Gastrocnemius medialis (tissue), 4 donors: ENCODE measurements at places on chromosomes 2 and 18. TPM values are rescaled to one million over a fixed set of nuclear protein-coding genes. Genes with fewer than 3 reads are reported as not detected.
A peak's percentile ranks its signal among the peaks of the same experiment; 100 is the strongest.

SLC23A3 gene
- not detected for total RNA-seq

UCN gene
- not detected for total RNA-seq

EXOC6B gene
- total RNA-seq = 14.6 TPM

RMDN2 gene
- 2.9 TPM for total RNA-seq

ATRAID gene
- 146 TPM for total RNA-seq

TCF7L1 gene
- total RNA-seq = 1.6 TPM

DNA sequence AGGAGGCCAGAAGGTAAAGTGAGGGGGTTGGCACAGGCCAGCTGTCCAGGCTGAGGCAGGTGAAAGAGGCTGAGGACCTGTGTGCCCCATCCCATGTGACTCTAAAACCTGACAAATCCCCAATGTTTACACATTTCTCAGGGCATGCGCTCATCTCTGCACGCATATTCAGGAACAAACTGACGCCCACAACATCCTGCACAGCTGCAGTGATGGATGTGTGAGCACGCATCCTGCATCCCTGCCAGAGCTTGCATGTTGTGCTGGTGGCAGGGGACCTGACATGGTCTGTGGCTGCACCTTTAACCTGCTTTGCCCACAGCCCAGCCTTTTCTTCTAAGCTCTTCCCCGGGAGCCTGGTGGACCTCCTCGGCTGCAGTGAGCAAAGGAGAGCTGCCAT is 83.1 kb downstream of the FBXO15 start:
- no peak overlapping the region for H3K4me3 ChIP-seq
- H3K27me3 ChIP-seq = no peaks in the 10 kb centered on the region
- H3K36me3 ChIP-seq = no peaks in the 10 kb centered on the region
- no peaks in the 10 kb centered on the region for H3K4me1 ChIP-seq
- no peak overlapping the region for H3K27ac ChIP-seq
- no peak for DNase-seq

DNA sequence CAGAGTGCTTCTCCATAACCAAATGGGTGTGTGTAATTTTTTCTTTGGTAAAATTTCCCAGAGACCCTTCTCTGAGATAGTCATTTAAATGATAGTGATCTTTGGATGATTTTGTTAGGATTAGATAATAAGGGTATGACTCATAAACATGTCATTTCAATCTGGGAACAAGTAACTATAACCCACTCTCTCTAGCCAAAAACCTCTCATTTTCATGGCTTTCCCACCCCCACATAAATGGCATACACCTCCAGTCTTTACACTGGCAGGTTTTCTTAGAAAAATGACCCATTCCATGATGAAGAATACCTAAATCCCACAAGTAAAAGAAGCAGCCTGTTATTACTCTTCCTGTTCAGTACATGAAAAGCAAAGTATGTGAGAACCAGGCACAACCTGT is 572.0 kb upstream of the ZEB2 start:
- no peaks in the 10 kb centered on the region for H3K4me1 ChIP-seq
- no peaks in the 10 kb centered on the region for H3K36me3 ChIP-seq
- H3K27ac ChIP-seq = no peak overlapping the region

DNA sequence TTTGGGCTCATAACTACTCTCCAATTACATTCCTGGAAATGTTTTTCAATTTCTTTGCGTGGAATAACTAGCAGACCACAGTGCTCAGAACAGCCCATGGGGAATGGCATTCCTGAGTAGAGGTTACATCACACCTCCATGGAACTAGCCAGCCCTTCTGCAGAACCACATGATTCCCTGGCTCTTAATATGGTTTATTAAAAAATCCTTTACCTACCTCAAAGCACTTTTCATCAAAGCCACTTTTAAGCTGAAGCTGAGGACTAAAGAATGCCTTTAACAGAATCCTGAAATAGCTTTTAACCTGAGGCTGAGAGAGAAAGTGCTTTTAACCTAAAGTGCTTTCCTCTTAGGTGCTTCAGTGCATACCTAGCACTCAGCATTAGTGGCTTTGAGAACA is 376.3 kb downstream of the ARHGAP15 start:
- no peaks in the 10 kb centered on the region for H3K36me3 ChIP-seq
- no peaks in the 10 kb centered on the region for H3K27me3 ChIP-seq
- H3K4me1 ChIP-seq = no peaks in the 10 kb centered on the region
- no peak overlapping the region for H3K27ac ChIP-seq
- no peak overlapping the region for H3K4me3 ChIP-seq

DNA sequence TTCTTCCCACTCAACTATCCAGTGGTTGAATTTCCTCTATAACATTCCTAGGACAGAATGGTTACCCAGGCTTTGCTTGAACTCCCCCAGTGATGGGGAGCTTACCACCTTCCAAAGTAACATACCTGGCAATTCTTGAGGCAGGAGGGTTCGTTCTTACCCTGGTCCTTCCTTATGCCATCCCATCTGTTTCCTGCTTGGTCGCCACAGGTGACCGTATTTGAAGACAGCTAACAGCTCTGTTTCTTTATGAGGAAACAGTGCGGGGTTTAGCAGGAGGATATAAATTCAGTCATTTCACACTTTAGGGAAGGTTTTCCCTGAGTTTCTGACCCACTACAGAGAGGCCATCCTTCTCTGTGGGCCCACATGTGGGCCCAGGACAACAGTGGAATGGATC is 42.6 kb downstream of the FOSL2 start:
- no peak overlapping the region for H3K4me3 ChIP-seq
- no peaks in the 10 kb centered on the region for H3K27me3 ChIP-seq
- no peak overlapping the region for H3K27ac ChIP-seq
- no peaks in the 10 kb centered on the region for H3K36me3 ChIP-seq
- no peak for DNase-seq

- no peak for DNase-seq
- no peaks in the 10 kb centered on the region for H3K27me3 ChIP-seq
- no peak overlapping the region for H3K27ac ChIP-seq
- H3K4me3 ChIP-seq = no peak overlapping the region
- no peaks in the 10 kb centered on the region for H3K36me3 ChIP-seq
Measured at GRCh38 chr2:120419073-120419472, 73.1 kb downstream of the INHBB start.

DNA sequence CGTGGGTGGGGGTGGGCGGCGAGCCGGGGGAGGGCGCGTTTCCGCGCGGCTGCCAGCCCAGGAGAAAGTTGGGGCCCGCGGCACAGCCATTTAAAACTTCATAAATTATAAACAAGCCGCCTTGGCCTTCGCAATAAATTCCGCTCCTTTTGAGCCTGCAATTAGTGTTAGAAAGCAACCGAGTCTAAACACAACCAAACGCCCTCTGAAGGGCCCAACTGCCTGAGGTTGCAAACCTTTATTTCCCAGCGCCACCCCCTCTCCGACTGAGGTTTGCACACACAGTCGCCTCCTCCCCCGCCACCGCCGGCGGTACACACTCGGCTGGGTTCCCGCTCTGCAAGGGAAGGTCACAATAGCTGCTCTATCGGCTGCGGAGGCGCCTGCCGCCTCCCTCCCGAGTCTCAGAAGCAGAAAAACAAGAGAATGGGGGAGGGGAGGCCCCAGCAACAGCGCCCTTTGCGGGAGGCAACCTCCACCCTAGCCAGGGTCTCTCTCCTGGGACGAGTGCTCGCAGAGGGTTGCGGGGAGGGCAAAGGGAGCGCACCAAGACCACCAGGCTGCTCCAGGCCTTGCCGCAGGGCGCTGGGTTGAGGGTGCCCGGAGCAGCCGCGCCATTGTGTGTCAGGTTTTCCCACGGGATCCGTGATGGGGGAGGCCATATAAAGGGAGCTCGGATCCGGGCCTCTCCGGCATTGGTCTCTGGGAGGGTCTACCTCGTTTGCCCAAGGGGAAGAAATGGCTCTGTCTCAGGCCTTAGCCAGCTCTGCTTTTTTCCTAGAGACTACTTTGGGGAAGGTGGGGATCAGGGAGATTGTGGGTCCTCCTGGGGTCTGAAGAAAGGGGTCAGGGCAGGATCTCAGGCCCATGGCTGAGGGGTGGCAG is 13.4 kb upstream of the HOXD1 start:
- no peaks in the 10 kb centered on the region for H3K36me3 ChIP-seq
- H3K27ac ChIP-seq = no peak overlapping the region
- DNase-seq = no peak

DNA sequence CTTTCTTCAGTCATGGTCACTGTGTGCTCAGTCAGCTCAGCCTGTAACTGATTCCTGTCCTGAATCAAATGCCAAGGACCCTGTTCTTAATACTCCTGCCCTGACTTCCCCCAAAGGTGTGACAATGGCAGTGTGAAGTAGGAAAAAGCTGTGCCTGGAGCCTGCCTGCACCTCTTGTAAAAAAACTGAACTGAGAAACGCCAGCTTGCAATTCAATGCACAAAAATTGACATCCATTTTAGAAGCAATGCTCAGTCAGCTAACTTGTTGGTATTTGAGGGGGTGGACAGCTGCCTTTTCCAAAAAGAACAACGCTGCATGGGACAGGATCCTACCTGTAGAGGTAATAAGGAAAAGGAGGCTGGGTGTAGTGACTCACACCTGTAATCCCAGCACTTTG is 66.3 kb upstream of the TMEM247 start:
- no peaks in the 10 kb centered on the region for H3K27me3 ChIP-seq

DNA sequence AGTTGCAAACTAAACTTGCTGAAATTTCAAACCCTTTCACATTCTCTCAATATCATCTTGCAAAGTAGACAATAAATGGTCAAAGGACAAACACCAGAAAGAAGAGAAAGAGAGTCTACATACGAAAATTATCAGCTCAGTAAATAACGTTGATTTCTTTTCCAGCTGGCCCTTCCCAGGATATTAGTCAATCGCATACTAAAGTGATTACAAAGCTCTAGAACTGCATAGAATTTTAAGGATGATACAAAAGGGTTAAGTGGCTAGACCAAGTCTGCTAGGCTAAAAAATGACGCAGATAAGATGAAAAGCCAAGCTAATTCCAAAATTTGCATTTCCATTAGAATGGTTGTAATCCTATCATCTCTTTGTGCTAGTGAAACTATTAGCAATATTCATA is 405.7 kb downstream of the FBXO15 start:
- no peak overlapping the region for H3K4me3 ChIP-seq
- H3K27ac ChIP-seq = no peak overlapping the region
- H3K36me3 ChIP-seq = no peaks in the 10 kb centered on the region
- DNase-seq = no peak

GRCh38 chr2:2590841-2591541 is 259.9 kb upstream of the MYT1L start:
- no peak for DNase-seq
- no peak overlapping the region for H3K4me3 ChIP-seq
- H3K4me1 ChIP-seq = no peaks in the 10 kb centered on the region
- H3K36me3 ChIP-seq = no peaks in the 10 kb centered on the region
- H3K27ac ChIP-seq = no peak overlapping the region

DNA sequence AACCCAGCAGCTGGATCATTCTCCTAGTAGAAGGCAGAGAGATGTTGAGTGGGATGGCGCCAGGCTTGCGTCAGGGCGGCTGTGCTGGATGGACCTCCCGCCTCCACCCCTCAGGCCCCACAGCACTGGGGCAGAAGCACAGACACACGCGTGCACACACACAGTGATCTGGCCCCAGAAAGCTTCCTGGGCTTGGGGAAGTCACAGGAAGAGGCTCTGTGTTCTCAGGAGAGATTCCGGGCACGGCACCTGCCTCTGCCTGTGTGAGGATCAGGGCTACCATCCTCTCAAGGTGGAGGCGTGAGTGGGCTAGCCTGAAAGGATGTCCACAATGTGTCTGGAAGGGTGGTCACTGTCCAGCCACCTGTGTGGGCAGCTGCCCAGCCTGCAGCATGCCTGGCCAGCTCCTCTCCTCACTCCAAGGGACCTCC is 229.8 kb upstream of the HS6ST1 start:
- DNase-seq = no peak
- no peaks in the 10 kb centered on the region for H3K36me3 ChIP-seq
- no peaks in the 10 kb centered on the region for H3K4me1 ChIP-seq
- no peak overlapping the region for H3K27ac ChIP-seq

GRCh38 chr2:68726608-68727367 is 7.8 kb upstream of the ARHGAP25 start:
- H3K4me1 ChIP-seq = no peaks in the 10 kb centered on the region
- no peaks in the 10 kb centered on the region for H3K27me3 ChIP-seq
- H3K36me3 ChIP-seq = no peaks in the 10 kb centered on the region

DNA sequence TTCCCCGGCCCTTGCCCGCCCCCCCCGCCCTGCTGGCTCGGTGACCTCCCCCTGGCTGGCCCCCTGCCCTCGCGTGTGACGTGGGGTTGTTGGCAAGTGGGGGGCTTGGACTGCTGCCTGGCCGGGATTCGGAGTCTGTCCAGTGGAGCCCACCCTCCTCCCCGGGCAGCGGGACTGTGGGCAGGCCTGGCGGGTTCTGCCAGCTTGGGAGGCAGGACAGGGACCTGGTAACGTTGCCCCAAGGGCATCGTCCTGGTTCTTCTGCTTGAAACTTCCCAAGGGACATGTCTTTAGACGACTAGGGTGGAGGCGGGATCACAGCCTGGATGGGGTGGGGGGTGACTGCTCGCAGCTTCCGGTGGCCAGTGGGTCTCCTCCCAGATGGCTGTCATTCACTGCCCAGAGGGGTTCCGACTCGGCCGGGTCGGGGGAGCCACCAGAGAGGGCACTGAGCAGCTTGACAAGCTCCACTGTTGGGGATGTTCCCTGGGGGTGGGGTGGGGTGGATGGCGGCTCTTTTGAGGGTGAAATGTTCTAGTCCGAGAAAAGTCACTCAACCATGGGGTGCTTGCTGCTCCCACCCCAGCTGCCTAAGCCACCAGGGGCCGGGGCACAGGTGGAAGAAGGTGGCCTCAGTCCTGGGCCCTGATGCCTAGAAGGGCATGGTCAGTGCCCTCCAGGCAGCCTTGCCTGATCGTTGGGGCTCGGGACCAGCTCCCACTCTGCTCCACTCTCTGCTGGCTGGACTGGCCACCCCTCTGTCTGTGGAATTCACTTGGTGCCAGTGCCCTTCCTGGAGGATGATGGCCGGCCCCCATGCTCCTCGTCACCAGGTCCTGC is 4.3 kb upstream of the HS6ST1 start:
- no peaks in the 10 kb centered on the region for H3K27me3 ChIP-seq
- DNase-seq = no peak
- H3K27ac ChIP-seq = peak overlapping the region; percentile 95
- H3K4me3 ChIP-seq = peak overlapping the region; percentile 76

DNA sequence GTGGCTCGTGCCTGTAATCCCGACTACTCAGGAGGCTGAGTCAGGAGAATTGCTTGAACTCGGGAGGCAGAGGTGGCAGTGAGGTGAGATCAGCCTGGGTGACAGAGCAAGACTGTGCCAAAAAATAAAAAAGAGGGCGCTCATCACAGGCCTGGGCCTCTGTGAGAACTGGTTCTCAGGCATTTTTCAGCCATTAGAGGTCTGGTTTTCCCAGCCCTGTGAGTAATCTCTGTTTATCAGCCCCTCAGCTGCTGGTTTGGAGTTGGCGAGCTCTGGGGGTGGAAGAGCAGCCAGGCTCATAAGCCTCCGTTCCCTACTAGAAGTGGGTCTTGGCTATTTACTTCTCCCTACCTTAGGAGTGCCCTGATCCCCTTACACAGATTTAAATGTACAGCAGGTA is 53.1 kb downstream of the CHRNA1 start:
- H3K4me1 ChIP-seq = no peaks in the 10 kb centered on the region
- H3K27ac ChIP-seq = no peak overlapping the region
- H3K27me3 ChIP-seq = no peaks in the 10 kb centered on the region
- no peak for DNase-seq
- H3K36me3 ChIP-seq = no peaks in the 10 kb centered on the region

DNA sequence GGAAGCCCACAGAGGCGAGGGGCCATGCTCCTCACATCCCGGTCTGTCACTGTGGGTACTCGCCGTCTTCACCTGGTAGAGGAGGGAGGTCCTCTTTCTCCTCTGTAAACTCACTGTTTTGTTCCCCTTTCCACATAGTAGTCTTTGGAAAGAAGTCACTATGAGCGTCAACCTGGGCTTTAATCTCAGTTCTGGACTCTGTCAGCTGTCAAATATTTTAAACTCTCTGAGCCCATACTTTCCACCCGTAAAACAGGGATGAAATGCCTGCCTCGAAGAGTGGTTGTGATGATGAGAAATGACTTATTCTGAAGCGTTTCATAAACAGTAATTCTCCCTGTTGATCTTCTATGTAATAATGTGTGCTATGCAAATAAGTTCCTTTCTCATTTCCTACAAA is 547.1 kb upstream of the SOX11 start:
- H3K27ac ChIP-seq = no peak overlapping the region
- H3K36me3 ChIP-seq = no peaks in the 10 kb centered on the region
- H3K4me3 ChIP-seq = no peak overlapping the region
